ENCODE measurements at places on chromosomes 5 and 9.
A peak's percentile ranks its signal among the peaks of the same experiment; 100 is the strongest.

GRCh38 chr9:131399972-131400371 lies 6.1 kb downstream of the PRRC2B start:
- H3K27ac ChIP-seq, result peak overlapping the region; percentile 38
- peaks cover 35% of the 10 kb centered on the region for H3K36me3 ChIP-seq
- peak overlapping the region; percentile 33 for H3K4me3 ChIP-seq

GRCh38 chr5:151016700-151017099 lies 3.7 kb upstream of the GPX3 start:
- DNase-seq, result no peak
- no peak overlapping the region for H3K4me3 ChIP-seq
- H3K27me3 ChIP-seq, result peaks cover 8% of the 10 kb centered on the region
- H3K36me3 ChIP-seq, result peaks cover under 1% of the 10 kb centered on the region
- H3K4me1 ChIP-seq, result peaks cover 13% of the 10 kb centered on the region
- H3K27ac ChIP-seq, result no peak overlapping the region

DNA sequence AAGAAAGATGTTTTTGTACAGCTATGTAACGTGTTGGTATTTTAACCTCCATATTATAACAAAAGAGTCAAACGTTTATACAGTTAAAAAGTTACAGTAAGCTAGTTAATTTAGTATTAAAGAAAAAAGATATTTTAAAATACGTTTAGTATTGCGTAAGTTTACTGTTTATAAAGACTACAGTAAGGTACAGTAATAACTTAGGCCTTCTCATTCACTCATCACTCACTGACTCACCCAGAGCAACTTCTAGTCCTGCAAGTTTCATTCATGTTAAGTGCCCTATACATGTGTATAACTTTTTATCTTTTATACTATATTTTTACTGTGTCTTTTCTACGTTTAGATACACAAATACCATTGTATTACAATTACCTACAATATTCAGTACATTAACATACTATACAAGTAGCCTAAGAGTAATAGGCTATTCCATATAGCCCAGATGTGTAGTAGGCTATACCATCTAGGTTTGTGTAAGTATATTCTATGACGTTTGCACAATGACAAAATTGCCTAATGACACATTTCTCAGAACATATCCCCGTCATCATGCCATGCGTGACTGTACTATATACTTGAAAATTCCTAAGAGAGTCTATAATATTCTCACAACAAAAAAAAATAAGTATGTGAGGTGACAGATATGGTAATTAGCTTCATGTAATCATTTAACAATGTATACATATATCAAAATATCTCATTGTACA lies 33.8 kb downstream of the ERP44 start:
- no peaks in the 10 kb centered on the region for H3K27me3 ChIP-seq
- H3K27ac ChIP-seq, result no peak overlapping the region
- peaks cover 15% of the 10 kb centered on the region for H3K4me1 ChIP-seq
- no peak overlapping the region for H3K4me3 ChIP-seq
- no peak for DNase-seq

DNA sequence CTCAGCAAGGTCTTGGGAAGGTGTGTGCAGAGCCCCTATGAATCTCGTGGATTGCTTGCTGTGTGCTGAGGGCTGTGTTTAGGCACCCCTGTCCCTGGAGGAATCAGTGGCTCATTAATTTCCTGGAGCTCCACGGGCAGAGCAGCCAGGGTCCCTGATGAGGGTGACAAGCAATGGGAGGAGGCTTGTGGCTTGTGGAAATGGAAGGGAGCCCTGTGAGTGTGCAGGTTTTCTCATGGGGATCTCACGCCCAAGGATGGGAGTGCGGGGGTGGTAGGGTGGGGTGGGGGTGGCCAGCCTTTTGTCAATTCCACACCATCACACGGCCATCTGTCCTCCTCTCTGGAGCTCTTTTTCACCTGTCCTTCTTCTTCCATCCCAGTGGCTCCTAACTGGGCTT lies 25.3 kb downstream of the PHF2 start:
- H3K27ac ChIP-seq, result no peak overlapping the region
- no peak for DNase-seq
- H3K27me3 ChIP-seq, result no peaks in the 10 kb centered on the region
- no peak overlapping the region for H3K4me3 ChIP-seq
- H3K36me3 ChIP-seq, result peaks cover 20% of the 10 kb centered on the region

DNA sequence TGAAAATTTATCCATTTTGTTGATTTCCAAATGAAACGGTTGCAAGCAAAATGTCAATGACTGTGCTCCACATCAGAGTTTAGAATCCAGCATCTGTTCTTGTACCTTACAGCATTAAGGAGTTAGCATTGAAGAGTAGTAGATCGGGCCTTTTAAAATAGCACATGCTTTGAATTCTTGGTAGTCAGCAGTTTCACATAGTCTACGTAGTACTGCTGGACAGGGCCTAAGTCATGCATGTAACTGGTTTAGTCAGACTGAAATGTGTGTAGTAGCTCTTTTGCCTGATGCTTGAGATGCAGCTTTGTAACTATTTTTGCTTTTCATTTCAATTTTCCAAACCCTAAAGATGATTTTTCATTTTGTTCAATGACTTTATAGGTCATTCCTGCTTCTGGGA lies 19.8 kb downstream of the LECT2 start:
- H3K4me1 ChIP-seq, result no peaks in the 10 kb centered on the region
- no peak for DNase-seq
- no peak overlapping the region for H3K27ac ChIP-seq
- H3K36me3 ChIP-seq, result no peaks in the 10 kb centered on the region
- peaks cover 31% of the 10 kb centered on the region for H3K27me3 ChIP-seq

DNA sequence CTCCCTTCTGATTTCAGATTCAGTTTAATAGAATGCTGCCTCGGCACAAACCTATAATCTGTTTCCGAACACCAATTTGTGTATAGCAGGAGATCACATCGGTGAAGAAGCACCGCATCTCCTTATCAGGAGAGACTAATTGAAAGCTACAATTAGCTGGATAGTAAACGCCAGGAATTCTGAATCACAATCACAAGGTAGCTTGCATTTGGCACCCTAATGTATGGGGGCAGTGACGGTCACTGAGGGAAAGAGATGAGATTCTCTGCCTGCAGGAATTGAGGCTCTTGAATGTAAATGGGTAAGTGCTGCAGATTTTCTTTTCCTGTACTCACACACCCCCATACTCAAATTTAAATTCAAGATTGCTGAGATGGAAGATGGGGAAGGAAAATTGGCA lies 373.6 kb upstream of the ZNF608 start:
- no peaks in the 10 kb centered on the region for H3K27me3 ChIP-seq
- no peaks in the 10 kb centered on the region for H3K4me1 ChIP-seq
- no peak overlapping the region for H3K27ac ChIP-seq
- no peaks in the 10 kb centered on the region for H3K36me3 ChIP-seq
- no peak overlapping the region for H3K4me3 ChIP-seq

GRCh38 chr5:96516631-96517071 lies 83.6 kb upstream of the PCSK1 start:
- DNase-seq, result no peak
- no peaks in the 10 kb centered on the region for H3K36me3 ChIP-seq

- no peaks in the 10 kb centered on the region for H3K4me1 ChIP-seq
- H3K36me3 ChIP-seq, result peaks cover 20% of the 10 kb centered on the region
- DNase-seq, result no peak
- no peak overlapping the region for H3K27ac ChIP-seq
Measured at GRCh38 chr9:35703906-35704672, 14.4 kb upstream of the TPM2 start.

DNA sequence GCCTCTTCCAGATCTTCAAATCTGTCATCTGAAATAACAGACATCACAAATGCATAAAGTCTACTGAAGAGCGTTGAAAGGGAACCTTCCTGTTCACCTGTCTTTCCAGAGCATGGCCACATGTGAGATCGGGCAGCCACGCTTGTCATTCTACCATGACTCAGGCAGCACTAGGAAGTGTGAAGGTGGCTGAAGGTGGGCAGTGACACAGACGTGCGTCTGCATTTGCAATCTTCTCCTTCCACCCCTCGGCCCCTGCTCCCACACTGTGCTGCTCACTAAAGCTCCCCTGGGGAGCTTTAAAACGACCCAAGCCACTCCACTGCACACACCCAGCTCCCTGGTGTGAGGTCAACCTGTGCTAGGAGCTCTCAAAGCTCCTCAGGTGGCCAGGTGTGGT lies 2.5 kb downstream of the ENTR1 start:
- H3K4me3 ChIP-seq, result peak overlapping the region; percentile 34
- peaks cover 63% of the 10 kb centered on the region for H3K4me1 ChIP-seq
- H3K36me3 ChIP-seq, result peaks cover 60% of the 10 kb centered on the region
- no peak for DNase-seq
- H3K27ac ChIP-seq, result peak overlapping the region; percentile 57

- peak overlapping the region; percentile 28 for H3K27ac ChIP-seq
- H3K4me3 ChIP-seq, result no peak overlapping the region
- DNase-seq, result no peak
- H3K4me1 ChIP-seq, result peaks cover 11% of the 10 kb centered on the region
- peaks cover 3% of the 10 kb centered on the region for H3K36me3 ChIP-seq
Measured at GRCh38 chr9:129021091-129021490, 7.0 kb downstream of the SH3GLB2 start.

GRCh38 chr9:36576866-36577265 lies 4.2 kb downstream of the MELK start:
- peaks cover 52% of the 10 kb centered on the region for H3K36me3 ChIP-seq
- no peaks in the 10 kb centered on the region for H3K27me3 ChIP-seq
- DNase-seq, result no peak

GRCh38 chr9:100408546-100409175 lies 18.3 kb upstream of the MSANTD3 start:
- peaks cover 29% of the 10 kb centered on the region for H3K27me3 ChIP-seq
- DNase-seq, result no peak
- H3K4me3 ChIP-seq, result no peak overlapping the region
- H3K27ac ChIP-seq, result no peak overlapping the region
- peaks cover 9% of the 10 kb centered on the region for H3K4me1 ChIP-seq
- H3K36me3 ChIP-seq, result no peaks in the 10 kb centered on the region

GRCh38 chr5:170945275-170945674 lies 83.5 kb downstream of the RANBP17 start:
- H3K4me1 ChIP-seq, result no peaks in the 10 kb centered on the region
- peaks cover 7% of the 10 kb centered on the region for H3K27me3 ChIP-seq
- H3K27ac ChIP-seq, result no peak overlapping the region
- DNase-seq, result no peak
- H3K4me3 ChIP-seq, result no peak overlapping the region

GRCh38 chr9:111298731-111299598 lies 31.1 kb downstream of the OR2K2 start:
- no peaks in the 10 kb centered on the region for H3K4me1 ChIP-seq
- no peaks in the 10 kb centered on the region for H3K36me3 ChIP-seq

GRCh38 chr5:139193928-139194327 lies 4.2 kb downstream of the SIL1 start:
- no peak overlapping the region for H3K27ac ChIP-seq
- DNase-seq, result no peak
- no peaks in the 10 kb centered on the region for H3K27me3 ChIP-seq

DNA sequence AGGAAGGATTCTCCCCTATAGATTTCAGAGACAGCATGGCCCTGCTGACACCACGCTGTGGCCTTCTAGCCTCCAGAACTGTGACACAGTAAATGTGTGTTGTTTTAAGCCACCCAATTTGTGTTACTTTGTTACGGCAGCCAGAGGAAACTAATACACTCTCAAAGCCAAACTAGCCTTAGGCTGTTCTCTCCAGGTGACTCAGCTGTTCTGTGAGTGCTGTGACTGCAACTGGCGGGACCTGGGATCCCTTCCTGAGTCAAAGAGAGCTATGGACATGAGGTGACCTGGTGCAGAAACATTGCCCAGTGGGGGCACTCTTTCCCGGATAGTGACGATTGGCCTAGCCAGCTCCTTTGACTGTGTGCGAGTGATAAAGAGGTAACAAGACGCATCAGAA lies 14.0 kb upstream of the MLANA start:
- H3K4me3 ChIP-seq, result no peak overlapping the region
- H3K4me1 ChIP-seq, result peaks cover 7% of the 10 kb centered on the region
- no peak overlapping the region for H3K27ac ChIP-seq
- no peak for DNase-seq
- no peaks in the 10 kb centered on the region for H3K27me3 ChIP-seq
- H3K36me3 ChIP-seq, result no peaks in the 10 kb centered on the region

GRCh38 chr5:173716058-173716682 lies 99.7 kb upstream of the BOD1 start:
- DNase-seq, result no peak
- H3K4me1 ChIP-seq, result no peaks in the 10 kb centered on the region
- H3K36me3 ChIP-seq, result no peaks in the 10 kb centered on the region
- H3K27me3 ChIP-seq, result peaks cover 1% of the 10 kb centered on the region
- no peak overlapping the region for H3K27ac ChIP-seq

- no peaks in the 10 kb centered on the region for H3K27me3 ChIP-seq
- no peak overlapping the region for H3K4me3 ChIP-seq
- no peaks in the 10 kb centered on the region for H3K4me1 ChIP-seq
- no peak overlapping the region for H3K27ac ChIP-seq
Measured at GRCh38 chr9:121825031-121825691, 173.7 kb downstream of the DAB2IP start.

DNA sequence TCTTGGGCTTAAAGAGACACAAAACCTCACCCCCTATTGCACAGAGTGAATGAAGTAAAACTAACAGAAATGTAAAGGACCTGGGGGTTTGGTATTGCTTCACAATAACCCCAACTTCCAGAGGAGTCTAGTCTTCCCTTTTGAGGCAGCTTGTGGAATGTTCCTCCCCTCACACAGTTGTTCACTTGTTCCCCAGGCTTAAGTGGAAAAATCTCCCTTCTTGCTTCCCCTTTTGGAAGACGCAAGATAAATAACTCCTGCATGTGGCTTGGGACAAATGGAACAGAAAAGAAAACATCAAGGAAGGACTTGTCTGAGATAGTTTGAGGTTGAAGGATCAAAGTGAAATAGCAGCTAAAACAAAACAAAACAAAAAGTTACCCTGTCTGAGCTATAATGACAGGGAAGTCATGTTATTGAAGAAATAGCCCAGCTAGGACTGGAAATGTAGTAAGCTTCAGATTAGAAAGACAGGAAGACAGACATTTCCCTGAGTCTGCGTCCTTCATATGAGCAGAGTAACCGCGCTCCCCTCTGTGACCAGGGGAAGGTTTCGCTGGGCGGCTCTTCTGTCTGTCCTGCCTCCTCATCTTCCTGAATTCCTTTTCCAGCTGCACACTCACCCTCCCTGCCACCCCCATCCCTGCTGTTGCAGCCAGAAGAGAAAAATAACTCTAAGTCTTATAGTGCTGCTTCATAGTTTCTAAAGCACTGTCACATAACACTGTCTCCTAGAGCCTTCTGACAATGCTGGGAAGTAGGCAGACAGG lies 8.8 kb downstream of the SPARC start:
- H3K4me3 ChIP-seq, result no peak overlapping the region
- H3K36me3 ChIP-seq, result no peaks in the 10 kb centered on the region
- no peak for DNase-seq
- H3K4me1 ChIP-seq, result peaks cover 3% of the 10 kb centered on the region
- H3K27me3 ChIP-seq, result peaks cover 4% of the 10 kb centered on the region

DNA sequence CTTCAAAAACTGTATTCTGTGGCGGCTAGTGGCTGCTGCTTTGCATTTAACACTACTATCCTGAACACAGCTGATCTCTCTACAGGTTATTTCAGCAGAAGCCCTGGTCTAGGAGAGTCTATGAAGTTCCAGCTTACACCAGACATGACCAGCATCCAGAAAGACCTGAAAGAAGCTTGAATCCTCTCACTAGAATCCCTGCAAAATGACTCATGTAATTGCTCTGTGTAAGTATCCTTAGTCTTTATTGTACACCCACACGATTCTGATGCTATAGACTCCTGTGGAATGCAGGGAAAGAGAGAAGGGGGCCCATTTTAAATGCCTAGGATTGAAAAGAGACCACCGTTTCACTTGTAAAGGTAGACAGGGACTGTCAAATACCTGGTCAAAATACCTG lies 859 bp upstream of the GRIA1 start:
- no peak overlapping the region for H3K4me3 ChIP-seq
- H3K27me3 ChIP-seq, result peaks cover 40% of the 10 kb centered on the region
- H3K4me1 ChIP-seq, result no peaks in the 10 kb centered on the region
- H3K27ac ChIP-seq, result no peak overlapping the region
- DNase-seq, result no peak
- no peaks in the 10 kb centered on the region for H3K36me3 ChIP-seq
